ENCODE measurements at places on chromosomes 11 and 22.

DNA sequence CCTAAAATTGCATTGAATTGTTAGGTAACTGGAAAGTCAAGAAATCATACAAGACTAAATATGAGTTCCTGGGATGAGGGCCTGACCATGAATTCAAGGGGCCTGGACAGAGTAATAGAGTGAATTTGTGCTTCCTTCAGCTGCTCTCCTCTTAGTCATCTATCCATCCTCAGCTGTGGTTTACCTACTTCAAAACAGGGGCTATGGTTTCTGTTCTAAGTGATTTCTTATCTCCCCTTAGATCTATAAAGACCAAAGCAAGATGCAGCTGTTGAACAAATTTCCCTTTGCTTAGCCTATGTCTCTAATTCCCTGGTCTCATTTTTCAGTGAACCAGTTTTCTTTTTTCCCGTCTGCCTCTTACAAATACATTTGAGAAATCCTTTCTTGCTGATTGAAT is 428.5 kb downstream of the FAM181B start:
- DNase-seq = no peak

GRCh38 chr22:36252754-36253522 is at the start of gene APOL1:
APOL1 (plus strand) TSS chr22:36253133; CDS start chr22:36254956, 1,823 bp downstream.
- peak; percentile 37 for DNase-seq

GRCh38 chr22:39908737-39909136 is 7.9 kb downstream of the GRAP2 start:
- no peak for DNase-seq

DNA sequence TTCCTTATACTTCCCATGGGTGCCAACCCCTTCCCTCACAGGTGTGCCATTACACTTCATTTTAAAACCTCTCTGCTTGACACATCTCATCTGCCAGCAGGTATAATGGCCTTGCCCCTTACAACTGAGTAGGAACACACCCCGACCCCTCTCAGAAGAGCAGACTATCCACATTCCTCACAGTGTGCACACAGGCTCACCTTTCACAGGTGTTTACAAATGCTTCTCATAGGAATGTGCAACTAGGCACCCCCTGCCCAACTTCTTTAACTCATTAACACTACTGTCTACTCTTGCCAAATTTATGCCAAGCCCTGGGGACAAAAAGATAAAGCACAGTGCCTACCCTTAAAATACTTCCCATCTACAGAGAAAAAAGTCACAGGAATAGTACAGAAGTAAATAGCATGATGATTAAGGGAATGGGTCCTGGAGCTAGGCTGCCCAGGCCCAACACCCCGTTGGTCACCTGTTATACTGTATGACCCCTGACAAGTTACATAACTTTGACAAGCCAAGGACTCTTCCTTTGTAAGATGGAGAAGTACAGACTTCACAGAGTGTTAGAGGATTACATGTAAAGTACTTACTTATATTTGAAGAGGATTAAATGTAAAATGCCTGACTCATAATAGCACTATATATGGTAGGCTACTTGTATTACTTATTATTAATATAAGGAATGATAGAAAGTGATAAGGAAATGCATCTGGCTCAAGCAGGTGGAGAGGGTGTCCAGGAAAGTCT is 15.2 kb downstream of the TRIM3 start:
- DNase-seq = no peak

DNA sequence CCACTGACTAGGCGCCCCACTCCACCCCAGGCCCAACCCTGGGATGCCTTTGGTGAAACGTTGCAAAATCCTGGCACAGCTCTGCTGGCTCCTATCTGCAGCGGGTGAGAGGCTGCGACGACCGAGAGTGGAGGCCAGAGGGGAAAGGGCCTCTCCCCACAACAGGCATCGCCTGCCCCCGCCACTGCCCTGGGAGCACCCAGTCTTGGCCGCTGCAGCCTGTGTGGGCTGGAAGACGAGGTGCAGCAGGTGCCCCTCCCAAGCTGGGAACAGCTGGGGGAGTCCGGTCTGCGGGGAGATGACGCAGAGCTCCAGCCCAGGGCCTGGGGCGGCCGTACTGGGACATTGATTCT is 4.2 kb upstream of the PIM3 start:
- no peak for DNase-seq

DNA sequence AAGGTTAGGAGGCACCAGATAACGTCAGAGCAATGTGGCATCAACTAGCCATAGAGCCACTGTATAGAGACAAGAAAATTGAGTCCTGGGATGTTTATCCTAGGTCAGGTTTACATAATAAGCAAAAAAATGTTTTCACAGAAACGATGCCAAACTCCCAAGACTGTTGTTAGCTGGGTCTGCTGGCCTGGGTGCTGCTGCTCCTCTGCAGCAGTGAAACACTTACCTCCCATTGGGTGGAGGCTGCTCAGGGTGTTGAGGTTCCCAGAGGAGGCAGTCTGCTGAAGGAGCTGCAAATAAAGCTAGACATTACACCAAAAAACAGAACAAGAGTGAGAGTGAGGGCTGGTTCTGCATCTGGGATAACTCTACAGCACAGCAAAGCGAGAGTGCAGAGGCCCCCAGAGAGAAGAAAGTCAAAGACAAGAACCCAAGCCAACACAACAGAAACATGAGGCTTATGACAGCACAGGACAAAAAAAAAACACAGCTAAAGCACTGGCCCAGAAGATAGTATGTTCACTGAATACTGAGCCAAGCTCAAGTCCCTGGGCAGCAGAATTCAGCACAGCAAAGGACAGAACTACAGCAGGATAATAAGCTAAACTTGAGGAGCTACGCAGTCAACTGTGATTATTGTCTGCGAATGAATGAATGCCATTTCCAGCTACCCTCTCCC is 29.9 kb upstream of the RAPSN start:
- DNase-seq = no peak

- DNase-seq = peak; percentile 36
Observed at GRCh38 chr11:32090545-32091370, at the start of gene RCN1. RCN1 (plus strand) TSS chr11:32091074; CDS start chr11:32091197, 123 bp downstream.

GRCh38 chr11:41044747-41045146 is 414.7 kb downstream of the LRRC4C start:
- DNase-seq = no peak

- no peak for DNase-seq
Observed at GRCh38 chr11:35316161-35316560, 103.2 kb downstream of the SLC1A2 start.

GRCh38 chr11:58805065-58805464 is 39.4 kb downstream of the GLYATL2 start:
- no peak for DNase-seq

- no peak for DNase-seq
Observed at GRCh38 chr22:49497266-49497665, 330.4 kb downstream of the BRD1 start.

DNA sequence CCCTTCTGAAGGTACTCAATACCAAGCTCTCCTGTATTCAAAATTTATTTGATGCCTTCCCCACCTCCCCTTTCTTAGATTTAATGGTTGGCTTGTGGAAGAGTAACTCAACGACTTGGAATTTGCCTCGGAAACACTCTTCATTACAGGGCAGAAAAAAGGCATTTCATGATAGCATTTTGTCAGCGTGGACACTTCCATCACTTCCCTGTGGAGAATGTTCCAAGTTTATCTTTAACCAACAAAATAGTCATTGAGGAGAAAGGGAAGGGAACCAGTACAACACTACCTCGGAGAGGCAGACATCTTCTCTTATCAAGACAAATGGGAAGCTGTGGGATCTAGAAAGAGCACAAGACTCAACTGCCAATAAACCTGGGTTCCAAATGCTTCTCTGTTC is 177.2 kb upstream of the MTMR2 start:
- DNase-seq = no peak

DNA sequence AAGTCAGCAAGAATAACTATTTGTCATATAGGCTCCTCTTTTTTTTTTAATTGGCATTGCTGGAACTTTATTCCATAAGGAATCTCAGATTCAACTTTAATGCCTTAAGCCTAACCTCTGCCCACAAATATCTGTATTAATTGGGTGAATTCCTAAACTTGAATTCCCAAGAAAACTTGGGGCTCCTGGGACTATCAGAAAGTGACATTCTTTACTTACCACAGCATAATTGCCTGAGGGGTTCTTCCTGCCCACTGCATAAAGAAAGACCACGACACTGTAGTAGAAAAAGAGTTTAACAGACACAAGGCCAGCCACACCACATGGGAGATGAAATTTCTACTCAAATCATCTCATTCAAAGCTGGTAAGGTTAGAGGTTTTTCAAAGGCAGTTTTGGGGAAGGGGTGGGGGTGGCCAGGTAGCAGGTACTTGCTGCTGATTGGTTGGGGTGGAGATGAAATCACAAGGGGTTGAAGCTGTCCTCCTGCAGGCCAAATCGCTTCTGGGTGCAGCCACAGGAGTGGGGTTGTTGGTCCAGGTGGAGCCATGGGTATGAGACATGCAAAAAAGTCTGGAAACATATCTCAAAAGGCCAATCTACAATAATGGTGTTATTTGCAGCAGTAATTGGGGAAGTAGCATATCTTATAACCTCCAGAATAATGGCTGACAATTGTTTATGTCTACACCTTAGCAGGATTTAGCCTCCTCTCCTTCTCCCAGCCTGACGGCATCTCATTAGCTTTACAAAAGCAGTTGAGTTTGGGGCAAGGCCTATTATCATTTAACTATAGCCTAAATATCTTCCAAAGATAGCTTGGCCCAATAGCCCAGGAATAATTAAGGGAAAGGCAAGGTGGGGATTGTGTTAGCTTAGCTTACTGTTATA is 4.8 kb upstream of the NLRP10 start:
- no peak for DNase-seq

GRCh38 chr11:72758690-72759389 is 6.6 kb upstream of the ARAP1 start:
- no peak for DNase-seq

DNA sequence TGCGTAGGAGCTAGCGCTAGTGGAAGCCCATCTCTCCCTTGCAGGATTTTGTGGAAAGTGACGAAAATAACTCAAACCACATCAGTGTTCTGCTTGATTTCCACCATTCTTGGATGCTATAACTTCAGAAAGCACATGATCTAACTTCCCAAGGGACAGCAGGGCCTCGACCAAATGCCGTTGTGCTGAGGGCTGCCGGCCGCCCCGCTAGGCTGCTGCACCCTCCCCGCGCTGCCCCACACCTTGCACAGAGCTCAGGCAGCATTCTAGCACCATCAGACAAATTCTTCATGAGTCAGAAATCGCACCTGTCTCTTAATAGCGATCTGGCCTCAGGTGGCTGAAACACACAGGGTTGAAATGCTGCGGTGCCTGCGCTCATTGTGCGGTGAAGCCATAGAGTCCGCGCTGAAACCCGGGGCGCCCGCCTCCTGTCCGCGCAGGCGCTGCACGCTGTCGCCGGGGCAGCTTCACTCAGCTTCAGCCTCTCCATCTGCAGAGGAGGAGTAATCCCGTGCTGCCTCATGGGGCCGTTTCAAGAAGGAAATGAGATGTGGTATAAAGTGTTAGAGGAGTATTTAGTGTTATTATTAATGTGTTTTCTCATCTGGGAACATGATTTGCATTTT is 59.2 kb upstream of the B3GAT1 start:
- no peak for DNase-seq

DNA sequence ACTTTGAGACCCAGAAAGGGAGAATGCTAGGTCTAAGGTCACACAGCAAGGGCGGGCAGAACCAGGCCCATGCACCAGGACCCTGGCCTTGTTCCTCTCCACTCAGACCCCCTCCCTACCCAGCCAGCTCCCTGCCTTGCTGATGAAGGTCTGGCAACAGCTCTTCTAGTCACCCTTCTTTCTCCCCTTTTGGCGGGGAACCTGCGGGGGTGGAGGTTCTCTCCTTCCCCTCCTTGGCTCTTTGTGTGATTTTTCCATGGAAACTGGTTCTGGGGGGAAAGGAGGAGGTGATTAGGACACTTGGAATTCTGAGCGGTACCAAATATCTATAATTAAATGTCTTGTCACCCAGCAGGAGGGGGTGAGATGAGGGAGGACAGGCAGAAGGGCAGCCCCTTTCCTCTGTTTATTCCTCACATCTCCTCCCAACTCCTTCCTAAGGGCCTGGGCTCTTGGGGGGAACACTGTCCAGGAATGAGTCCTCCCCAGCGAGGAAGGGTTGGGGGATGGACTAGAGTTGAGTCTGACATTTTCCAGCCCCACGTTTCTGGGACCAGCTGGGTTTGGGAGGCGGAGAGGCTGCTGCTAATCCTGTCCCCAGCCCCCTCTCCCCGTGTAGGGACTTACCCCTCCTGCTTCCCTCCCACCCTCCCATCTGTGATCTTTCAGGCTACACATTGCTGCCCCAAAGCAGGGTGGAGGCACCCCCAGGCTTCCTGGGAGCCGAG is 7.4 kb downstream of the ARHGEF17 start:
- DNase-seq = no peak

- no peak for DNase-seq
Observed at GRCh38 chr22:49871482-49871881, 17.8 kb downstream of the ZBED4 start.

GRCh38 chr11:62497132-62497801 is 49.3 kb downstream of the AHNAK start:
- no peak for DNase-seq

Measured in activated T-cell treated with anti-CD3 and anti-CD28 coated beads for 4 hours (primary cell).